Suppressor macrophage (primary cell): ENCODE measurements at places on chromosomes 4 and X.
A peak's percentile ranks its signal among the peaks of the same experiment; 100 is the strongest.

DNA sequence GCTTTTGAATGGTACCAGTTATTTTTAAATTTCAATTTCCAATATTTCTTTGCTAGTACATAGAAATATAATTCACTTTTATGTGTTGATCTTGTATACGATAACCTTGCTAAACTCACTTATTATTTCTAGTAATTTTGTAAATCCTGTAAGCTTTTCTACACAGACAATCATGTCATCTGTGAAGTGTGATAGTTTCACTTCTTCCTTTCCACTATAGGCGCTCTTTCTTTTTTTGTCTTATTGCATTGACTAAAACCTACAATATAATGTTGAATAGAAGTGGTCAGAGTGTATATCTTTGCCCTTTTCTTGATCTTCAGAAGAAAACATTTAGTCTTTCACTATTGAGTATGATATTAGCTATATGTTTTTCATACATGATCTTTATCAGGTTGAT lies 76.6 kb downstream of the ZNF182 start:
- peak; percentile 1 for DNase-seq

- DNase-seq = peak; percentile 10
Measured at GRCh38 chrX:2965965-2966364, 36.8 kb upstream of the ARSD start.

- DNase-seq = peak; percentile 47
Measured at GRCh38 chr4:13546941-13547484, 2.7 kb upstream of the NKX3-2 start.

DNA sequence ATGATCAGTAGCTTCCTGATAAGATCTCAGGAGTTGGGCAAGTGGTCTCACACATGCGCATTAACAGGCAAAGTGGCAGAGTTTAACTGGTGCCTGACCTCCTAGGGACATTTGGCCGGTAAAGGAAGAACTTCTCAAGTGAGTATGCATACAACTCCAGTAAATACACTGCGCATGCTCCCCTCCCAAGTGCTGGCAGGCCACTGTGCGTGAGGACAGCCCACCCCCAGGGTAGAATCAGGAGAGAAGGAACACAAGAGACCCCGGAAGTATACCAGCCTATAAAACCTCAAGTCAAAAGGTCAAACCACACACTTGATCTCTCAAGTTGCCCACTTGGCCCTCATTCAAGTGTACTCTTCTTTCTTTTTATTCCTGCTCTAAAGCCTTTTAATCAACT lies 225.5 kb upstream of the ANKRD50 start:
- no peak for DNase-seq

DNA sequence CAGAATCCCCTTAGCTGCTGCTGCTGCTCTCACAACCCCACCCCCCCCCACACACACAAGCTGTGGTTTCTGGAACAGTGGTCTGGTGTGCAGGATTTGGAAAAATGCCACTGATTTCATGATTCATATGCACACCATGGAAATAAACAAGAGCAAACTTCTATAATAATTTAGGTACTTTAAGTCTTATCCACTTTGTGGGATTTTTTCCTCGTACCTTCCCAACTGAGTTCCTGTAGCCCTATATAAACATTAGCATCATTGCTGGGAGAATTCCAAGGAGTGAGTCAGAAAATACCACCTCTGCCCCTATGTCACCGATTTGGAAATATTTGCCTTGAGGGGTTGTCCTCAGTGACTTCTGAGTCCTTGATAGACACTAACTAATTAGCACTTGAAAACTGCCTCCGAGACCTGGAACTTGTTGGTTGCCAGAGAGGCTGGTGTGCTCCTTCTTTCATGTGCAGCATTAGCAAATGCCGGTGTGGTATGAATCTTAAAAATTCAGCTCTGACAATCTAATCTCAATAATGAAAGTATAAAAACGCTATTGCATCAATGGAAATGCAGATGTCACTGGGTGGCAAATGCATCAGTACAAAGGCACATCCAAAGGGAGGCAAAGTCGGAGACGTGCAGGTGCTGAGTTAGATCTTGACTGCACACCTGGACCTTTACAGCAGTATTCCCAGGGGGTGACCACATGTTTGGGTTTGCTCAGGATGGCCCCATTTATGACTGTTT lies 61.8 kb downstream of the CPE start:
- no peak for DNase-seq

DNA sequence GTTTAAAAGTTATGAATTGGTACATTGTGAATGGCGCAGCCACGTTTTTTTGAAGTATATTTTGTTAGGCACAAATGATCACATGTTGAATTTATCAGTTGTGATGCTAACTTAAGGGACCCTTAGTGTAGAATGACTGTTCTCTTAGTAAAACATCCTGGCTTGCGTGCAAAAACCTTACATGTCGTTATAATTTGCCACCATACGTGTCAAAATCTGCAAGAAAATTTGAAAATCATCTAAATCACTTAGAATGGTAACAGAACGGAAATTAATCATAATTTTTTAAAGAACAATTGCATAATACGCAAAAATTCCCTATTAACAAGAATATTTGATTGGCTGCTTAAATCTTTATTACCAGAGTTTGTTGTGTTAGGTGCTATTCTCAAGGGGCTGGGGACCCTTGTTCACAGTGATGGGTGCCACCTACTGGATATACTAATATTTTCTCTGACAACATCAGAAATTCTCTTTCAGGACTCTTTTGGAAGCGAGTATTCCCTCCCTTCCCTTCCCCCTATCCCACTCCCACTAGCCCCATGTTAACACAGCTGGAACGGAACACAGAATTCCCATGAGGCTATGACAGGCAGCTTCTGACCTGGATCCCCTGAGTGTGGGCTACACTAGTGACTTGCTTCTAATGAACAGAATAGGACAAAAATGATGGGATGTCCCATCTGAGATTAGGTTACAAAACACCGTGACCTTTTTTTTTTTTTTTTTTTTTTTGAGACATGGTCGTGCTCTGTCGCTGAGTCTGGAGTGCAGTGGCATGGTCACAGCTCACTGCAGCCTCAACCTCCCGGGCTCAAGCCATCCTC lies 71.8 kb downstream of the SUPT20HL2 start:
- no peak for DNase-seq

DNA sequence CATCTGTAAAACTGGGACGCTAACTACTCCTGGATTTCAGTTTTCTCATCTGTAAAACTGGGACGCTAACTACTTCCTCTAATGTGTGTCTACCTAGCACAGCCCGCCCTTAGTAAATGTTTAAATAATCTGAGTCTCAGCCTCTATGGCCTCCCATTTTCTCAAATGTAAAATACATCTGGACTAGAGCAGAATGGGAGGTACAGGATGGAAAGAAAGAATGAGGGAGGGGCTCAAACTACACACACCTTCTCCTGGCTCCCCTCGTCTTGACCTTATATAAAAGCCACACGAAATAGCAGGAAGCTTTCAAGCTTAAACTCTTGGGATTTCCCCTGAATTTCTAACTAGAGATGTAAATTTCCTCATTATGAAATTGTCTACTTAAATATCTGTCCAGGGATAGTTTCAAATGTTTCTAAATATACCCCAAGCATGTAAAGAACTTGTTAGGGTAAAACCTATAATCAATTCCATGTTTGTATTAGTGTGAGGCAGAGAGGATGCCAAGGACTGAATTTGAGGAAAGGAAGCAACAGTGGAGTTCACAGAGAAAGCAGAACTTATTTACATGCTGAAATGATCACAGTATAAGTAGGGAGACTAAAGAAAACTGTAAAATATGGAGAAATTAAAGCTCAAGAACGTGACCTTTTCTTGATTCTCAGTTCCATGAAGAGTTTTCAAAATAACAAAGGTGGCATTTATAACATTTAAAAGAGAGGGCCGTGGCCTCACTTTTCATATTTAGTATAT lies 220.0 kb downstream of the NWD2 start:
- no peak for DNase-seq

- DNase-seq = no peak
Measured at GRCh38 chr4:167722487-167722808, 369.9 kb upstream of the ANXA10 start.

- DNase-seq = no peak
Measured at GRCh38 chrX:49661881-49662280, 33.9 kb downstream of the PAGE1 start.

GRCh38 chrX:29478336-29479069 lies 736.9 kb upstream of the MAGEB2 start:
- DNase-seq = peak; percentile 22

- DNase-seq = no peak
Measured at GRCh38 chr4:88187766-88188165, 29.3 kb upstream of the ABCG2 start.

- no peak for DNase-seq
Measured at GRCh38 chr4:123953566-123953965, 557.0 kb downstream of the SPRY1 start.
